ENCODE measurements at places on chromosomes 11 and 22.

DNA sequence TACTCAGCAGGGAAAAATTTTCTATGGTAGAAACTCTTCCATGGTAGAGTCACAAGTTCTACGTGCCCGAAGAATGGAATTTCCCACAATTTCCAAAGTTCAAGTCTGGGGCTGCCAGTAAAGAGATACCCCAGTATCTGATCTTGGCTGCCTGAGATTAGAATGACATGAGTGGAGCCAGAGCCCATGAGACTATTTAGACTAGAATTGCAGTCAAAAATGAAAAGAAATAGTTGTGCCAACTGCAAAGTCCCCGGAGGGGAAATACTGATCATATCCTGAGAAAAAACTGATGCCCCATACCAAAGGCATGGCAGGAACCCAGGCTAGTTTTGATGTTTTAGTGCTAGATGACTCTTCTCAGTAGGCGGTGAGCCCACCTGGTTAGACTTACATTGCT lies 11.2 kb downstream of the MAJIN start:
- DNase-seq, result no peak

GRCh38 chr22:47678636-47679287 lies 916.3 kb downstream of the TBC1D22A start:
- no peak for DNase-seq

- no peak for DNase-seq
Observed at GRCh38 chr22:27873472-27873871, 45.6 kb downstream of the PITPNB start.

- DNase-seq, result no peak
Observed at GRCh38 chr11:59708537-59708936, 5.1 kb downstream of the OR10V1 start.
